ENCODE measurements at places on chromosomes 1 and 21.

DNA sequence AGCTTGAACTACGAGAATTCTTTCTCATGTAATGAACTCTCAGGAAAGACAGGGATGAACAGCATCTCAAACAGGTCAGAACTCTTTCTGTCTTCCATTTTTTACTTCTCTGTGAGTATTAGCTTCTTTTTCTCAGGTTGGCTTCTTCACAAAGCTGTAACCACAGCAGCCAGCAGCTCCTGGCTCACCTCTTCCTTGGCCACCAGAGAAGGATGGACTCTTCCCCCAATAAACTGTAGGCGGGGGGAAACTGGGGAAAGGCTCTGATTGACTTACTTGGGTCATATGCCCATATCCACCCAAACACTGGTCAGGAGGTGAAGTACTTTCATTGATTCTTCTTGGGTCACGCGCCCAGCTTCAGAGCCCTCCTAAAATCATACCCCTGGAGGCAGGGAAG lies 14.4 kb upstream of the ENAH start:
- no peak for DNase-seq

GRCh38 chr1:23419180-23419579 lies 5.4 kb downstream of the TCEA3 start:
- DNase-seq: no peak

DNA sequence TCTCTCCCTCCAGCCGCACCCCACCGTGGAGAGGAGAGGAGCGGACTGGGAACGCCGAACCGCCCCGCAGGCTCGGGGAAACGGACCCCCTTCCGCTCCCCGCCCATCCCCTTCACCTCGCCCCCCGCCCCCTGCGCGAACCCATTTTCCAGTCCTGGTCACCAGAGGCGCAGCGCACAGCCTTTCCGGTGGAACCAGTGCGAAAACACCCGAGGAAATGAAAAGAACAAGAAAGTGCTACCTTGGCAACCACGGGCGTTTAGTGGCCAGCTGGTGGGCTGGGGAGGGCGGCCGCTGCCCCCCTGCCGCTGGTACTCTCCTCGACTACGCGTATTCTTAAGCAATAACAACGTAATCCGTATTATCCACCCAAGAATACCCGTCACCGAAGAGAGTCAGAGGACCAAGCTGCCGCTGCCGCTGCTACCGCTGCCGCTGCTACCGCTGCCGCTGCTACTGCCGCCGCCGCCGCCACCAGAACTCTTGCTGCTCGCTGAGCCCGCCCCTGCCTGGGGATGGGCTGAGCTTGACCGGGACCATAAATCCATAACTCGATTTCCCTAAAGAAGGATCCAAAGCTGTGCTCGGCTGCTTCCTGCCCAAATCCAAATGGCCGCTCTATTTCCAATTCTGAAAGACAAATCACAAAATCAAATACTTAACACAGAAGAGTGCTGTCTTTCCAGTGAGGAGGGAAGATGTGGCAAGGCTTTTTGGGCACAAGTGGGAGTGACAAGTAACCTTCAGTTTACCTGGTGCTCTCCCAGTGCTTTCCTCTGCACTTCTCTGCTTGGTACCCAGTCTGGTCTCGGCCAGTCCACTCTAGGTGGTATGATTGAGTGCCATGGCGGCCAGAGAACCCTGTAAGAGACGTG lies 125.2 kb upstream of the DPYD start:
- no peak for DNase-seq

- no peak for DNase-seq
Measured at GRCh38 chr1:58919959-58920321, 136.1 kb upstream of the JUN start.

GRCh38 chr1:184404727-184405027 lies 17.8 kb downstream of the C1orf21 start:
- no peak for DNase-seq

GRCh38 chr1:205077158-205077933 lies 6.9 kb downstream of the TMEM81 start:
- no peak for DNase-seq

Measured in BJ (cell line).